Bronchial epithelial cell (primary cell): ENCODE measurements at places on chromosomes 7 and 10. TPM values are rescaled to one million over a fixed set of nuclear protein-coding genes. Genes with fewer than 3 reads are reported as not detected.

ASB4 gene
- total RNA-seq: under 0.01 TPM in 1 of 2 replicates, not detected in the other

TEX47 gene
- total RNA-seq: not detected in 2 replicates

LEP gene
- under 0.01 TPM in 2 replicates for total RNA-seq

NCOA4 gene
- total RNA-seq: 150 and 169 TPM in 2 replicates

DNA sequence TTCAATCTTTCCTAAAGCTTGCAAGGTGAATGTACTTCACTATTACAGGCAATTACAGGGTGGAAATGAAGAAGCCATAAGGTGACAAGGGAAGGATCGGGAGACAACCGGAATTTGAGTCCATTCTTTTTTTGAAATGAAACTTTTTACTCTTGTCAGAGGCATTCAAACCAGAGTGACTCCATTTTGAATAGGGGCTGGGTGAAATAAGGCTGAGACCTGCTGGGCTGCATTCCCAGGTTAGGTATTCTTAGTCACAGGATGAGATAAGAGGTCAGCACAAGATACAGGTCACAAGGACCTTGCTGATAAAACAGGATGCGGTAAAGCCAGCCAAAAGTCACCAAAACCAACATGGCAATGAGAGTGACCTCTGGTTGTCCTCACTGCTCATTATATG lies 363.3 kb downstream of the TYW1 start:
- DNase-seq: no peak

GRCh38 chr7:139931190-139931934 lies 102.3 kb downstream of the TBXAS1 start:
- no peak for DNase-seq
